ENCODE measurements at places on chromosomes 5 and 9.

DNA sequence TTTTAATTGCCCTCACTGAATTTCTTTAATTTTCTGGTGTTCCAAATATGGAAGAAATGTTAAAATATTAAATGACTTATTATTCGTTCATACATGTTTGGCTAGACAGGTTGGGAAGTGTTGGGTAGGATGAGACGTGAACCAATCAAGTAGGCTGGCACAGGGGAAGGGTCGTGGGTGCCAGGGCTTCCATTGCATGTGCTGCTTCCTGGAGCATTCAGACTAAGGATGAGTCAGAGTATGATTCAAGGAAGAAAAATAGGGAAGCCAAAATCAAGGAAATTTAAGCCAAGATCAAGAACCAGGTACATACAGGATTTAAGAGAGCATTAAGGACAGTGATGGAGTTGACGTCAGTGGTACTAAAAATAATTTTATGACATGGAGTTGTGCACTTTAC is 2068.0 kb downstream of the MAT2B start:
- DNase-seq, result no peak

- peak; percentile 30 for DNase-seq
Measured at GRCh38 chr5:74282490-74282889, 358.0 kb downstream of the ENC1 start.

GRCh38 chr9:89365532-89365912 is 47.2 kb downstream of the SECISBP2 start:
- no peak for DNase-seq

- peak; percentile 40 for DNase-seq
Measured at GRCh38 chr9:21965401-21965951, 28.7 kb downstream of the CDKN2A start.

DNA sequence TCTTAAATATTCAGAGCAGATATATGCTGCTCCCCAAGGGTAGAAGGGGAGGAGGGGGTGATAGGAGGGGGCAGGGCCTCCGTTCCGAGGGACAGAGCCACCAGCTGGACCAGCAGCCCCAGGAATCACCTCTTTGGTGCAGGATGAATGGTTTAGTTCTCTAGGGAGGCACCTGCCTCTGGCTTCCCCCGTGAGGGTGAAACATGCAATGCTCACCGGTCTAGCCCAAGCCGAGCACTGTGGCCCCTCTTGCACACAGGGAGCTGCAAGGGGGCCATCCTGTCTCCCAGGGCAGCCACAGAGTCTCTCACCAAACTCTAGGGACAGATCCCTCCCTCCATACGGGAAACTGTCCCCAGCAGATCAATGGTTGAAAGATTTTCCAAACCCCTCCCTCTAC is 163.7 kb downstream of the DAB2IP start:
- no peak for DNase-seq

GRCh38 chr9:72092820-72093219 is 32.4 kb upstream of the C9orf57 start:
- no peak for DNase-seq

DNA sequence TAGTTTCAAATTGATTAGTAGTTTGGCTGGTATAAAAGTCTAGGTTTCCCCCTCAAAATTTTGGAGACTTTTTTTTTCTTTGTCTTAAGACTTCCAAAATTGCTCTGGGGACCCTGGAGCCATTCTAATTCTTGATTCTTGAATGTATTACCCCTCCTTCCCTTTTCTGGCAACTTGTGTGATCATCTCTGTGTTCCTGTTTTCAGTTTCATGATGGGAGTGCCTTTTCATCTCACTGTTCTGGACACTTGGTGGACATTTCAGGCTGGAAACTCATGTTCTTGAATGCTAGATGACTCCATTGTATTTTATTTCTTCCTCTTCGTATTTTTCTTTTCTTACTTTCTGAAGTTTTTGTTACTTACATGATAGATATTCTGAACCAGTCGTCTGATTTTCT is 57.3 kb upstream of the LRRC70 start:
- peak; percentile 39 for DNase-seq

DNA sequence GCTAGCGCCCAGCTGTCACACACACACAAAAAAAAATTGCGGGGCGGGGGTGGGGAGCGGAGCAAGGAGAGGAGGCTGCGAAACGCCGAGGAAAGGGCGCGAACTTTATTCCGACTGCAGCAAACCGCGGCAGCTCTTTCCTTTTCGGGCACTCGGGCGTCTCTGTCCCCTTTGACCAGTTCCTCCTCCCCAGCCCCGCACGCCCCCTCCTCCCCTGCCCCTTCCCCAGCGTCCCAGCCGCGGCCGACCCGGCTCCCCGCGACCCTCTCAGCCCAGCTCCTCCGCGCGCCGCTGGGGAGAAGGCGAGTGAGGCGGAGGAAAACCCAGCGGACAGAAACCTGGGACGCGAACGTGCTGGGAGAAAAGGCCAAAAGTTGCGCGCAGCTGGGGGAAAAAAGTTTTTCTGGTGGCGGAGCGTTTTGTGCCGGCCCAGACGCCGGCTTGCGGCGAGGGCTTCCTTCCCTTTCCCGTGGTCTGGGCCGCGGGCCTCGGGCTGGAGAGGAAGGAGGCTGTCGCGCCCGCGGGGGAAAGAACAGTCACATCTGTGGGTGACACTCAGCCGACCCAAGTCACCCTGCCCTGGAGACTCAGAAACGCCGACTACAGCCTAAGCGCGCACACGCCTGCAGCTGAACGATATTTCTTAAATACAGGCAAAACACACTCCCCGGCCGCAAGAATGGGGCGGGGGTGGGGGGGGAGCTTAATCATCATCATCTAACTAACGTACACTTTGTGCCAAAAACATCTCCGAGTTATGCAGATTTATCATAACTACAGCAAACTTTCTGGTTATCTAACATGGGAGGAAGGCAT is 1.1 kb upstream of the BNC2 start:
- peak; percentile 47 for DNase-seq

GRCh38 chr9:27154908-27155307 is 45.9 kb downstream of the TEK start:
- DNase-seq, result no peak

GRCh38 chr9:98902925-98903324 is 40.8 kb upstream of the COL15A1 start:
- DNase-seq, result no peak

DNA sequence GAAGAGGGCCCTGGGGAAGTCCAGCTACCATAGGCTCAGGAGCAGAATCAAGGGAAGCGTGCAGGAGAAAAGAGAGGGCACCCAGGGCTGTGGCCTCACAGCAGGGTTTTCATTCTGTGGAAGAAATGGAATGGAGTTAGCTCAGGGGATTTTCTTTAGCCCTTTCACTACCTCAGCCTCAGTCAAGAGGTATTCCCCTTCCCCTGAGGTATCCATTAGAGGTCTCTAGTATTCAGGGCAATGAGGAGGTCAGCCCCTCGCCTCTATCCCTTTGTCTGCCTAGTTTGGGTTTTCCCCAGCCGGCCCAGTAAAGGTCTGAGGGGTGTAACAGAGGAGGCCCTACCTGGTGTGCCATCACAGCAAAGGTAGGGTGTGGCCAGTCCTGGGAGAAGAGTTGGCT is 21.5 kb downstream of the GFRA3 start:
- no peak for DNase-seq

- no peak for DNase-seq
Measured at GRCh38 chr5:10534561-10535530, 29.0 kb upstream of the ANKRD33B start.

DNA sequence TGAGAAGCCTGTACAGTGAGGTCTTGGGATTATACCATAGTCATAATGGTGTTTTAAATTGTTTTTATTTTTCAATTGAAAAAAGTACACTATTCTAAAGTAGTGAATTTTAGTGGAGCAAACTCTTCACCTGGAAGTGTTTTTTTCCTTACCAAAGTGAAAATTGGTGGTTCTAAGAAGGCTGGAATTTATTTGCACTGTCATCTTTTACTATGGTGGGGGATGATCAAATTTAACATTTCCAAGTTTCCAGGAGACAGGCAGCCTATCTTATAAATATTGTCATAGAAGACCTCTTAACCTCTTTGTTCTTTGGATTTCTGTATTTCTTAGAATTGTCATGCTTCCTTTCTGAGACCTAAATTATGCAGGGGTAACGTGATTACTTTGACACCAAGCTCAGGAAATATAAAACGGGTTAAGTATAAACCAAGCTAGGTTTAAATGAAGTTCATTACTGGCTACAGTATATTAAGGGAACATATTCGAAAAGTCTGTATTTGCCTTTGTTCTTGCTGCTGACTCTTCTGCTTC is 20.2 kb downstream of the NDFIP1 start:
- no peak for DNase-seq

GRCh38 chr5:89110916-89111646 is 228.1 kb upstream of the MEF2C start:
- no peak for DNase-seq

DNA sequence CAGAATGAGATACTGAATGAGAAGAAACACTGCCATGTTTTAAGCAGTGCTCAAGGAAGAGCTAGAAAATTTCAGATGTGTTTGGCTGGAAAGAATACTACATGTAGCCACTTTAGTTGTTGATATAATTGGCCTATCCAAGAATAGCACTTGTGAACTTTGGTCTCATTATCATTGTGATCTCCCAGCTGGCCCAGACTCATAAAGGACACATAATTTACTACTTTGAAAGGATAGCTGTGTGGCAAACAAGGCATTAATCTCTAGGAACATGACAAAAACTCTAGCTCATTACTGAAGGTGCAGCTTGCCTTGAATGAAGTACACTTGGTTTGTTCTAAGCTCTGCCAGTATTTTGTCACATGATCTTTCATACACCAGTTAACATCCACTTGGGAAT is 356.3 kb downstream of the CSNK1G3 start:
- no peak for DNase-seq

DNA sequence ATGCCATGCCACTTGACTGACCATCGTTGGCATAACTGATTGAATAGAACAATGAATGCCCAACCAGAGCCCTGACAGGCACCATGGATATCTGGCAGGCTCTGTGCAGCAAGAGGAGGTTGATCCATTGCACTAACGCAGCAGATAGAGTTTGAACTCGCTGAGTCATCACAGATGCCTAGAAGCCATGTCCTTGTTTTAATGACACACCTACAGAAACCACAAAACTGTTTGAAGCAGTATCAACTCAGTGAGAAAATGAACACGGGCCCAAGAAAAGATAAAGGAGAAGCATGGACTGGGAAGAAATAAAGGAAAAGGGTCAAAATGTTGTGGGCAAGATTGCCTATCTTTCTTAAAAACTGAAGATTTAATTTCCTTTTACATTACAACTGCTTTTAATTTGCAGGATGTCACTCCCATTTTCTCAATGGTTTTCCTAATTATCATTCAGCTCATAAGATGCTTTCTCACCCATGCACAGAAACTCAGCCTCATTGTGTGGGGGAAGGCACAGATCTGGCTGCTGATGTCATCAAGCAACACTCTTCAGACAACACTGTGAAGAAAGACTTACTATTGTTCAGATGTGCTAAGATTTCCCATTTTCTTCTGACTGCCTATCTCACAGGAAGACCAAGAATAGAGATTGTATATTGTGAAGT is 129.0 kb downstream of the PIK3R1 start:
- DNase-seq, result no peak

DNA sequence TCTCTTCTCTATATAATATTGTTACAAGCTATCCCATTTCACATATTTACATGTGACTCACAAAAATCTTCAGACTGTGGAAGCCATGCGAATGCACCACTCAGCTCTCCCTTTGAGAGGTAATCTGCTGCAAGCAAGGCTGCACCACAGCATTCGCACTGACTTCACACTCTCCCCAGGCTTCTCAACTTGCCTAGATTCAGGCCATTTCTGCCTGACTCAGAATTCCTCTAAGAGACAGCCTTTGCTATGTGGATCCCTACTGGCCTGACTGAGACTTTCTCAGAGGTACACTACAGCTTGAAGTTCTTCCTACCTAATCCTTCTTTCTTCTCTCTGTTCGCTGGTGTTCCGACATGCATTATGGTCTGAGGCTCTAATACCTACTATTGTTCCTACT is 21.1 kb upstream of the DMRTA1 start:
- no peak for DNase-seq

Measured in CD14-positive monocyte (primary cell).